ENCODE measurements at places on chromosomes 13 and 19. TPM values are rescaled to one million over a fixed set of nuclear protein-coding genes. Genes with fewer than 3 reads are reported as not detected.
A peak's percentile ranks its signal among the peaks of the same experiment; 100 is the strongest.

The ZSCAN18 gene
- total RNA-seq = 20.6 TPM

The PTGIR gene
- 14.0 TPM for total RNA-seq

DNA sequence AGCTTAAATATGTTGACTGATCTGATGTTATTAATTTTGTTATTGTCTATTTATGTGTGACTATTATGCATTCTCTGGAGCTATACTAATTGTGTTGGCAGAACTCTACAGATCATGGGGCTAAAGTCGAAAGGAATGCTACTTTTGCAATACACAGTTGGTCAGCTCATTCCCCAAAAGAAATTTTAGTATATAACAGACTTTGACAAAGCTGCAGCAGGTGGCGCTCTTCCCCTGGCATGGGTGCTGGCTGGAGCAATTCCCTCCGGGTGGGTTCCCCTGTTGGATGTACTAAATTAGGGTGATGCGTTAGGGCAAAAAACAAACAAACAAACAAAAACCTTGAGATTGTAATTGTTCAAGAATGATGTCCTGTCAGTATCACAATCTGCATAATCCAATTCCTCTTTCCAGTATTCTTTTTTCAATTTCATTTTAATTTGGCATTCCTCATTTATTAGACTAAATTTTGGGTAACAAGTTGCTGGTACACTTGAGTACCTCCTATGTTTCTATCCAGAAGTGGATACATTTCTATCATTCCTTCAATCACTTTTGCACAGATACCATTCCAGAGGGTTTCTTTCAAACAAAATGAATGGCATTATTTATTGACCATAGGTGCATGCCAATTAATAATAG is 322.8 kb upstream of the EDNRB start:
- DNase-seq = peak; percentile 12

- DNase-seq = no peak
These were observed 31.7 kb downstream of the IER2 start for GRCh38 chr19:13181747-13182388.

DNA sequence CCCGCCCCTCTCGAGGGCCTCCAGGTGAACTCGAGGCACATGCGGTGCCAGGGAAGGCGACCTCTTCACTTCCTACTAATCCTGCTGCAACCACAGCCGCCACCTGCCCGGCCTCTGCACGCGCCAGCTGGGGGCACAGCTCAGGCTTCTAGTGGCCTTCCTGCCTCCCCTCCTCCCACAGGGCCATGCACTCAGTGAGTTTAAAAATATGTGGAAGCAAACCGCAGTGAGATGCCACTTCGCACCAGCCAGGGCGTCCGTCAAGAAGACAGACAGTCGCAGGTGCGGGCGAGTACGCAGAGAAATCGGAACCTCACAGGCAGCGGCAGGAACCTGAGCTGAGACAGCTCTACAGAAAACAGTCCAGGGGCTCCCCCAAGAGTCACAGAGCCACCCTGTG is 10.4 kb downstream of the LMNB2 start:
- peak; percentile 51 for DNase-seq

- no peak for DNase-seq
These were observed 5.2 kb upstream of the RINL start for GRCh38 chr19:38883286-38883685.

GRCh38 chr13:112978561-112979405 is 9.8 kb downstream of the MCF2L start:
- DNase-seq = no peak

All from activated CD4-positive, alpha-beta T cell treated with anti-CD3 and anti-CD28 coated beads, Interleukin-2, amount 10 ng/mL, durations not matched to agents 7 days and 5 days (primary cell).